Activated CD8-positive, alpha-beta memory T cell treated with anti-CD3 and anti-CD28 coated beads, Interleukin-2, amount 50 U/mL, for 4 hours (primary cell): ENCODE measurements at places on chromosomes 6 and 20.
A peak's percentile ranks its signal among the peaks of the same experiment; 100 is the strongest.

GRCh38 chr6:22067671-22068070, 229.2 kb downstream of the PRL start:
- no peak for DNase-seq

DNA sequence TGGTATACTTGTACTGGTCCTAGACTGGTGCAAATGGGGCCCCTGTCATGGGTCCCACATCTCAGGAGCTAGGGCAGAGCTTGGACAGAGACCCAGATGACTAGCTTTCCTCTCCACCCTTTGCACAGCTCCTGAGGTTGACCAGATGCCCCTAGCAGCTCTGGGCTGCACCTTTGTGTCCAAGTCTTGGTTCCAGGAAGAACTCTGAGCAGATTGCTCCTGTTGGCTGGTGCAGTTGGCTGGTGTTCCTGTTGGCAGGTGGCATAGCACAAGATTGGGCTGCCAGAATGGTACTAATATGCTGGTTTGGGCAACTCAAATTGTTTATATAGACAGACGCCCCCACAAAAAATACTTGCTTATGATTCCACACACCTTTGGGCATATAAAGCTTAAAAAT, 89.4 kb upstream of the EZR start:
- no peak for DNase-seq

DNA sequence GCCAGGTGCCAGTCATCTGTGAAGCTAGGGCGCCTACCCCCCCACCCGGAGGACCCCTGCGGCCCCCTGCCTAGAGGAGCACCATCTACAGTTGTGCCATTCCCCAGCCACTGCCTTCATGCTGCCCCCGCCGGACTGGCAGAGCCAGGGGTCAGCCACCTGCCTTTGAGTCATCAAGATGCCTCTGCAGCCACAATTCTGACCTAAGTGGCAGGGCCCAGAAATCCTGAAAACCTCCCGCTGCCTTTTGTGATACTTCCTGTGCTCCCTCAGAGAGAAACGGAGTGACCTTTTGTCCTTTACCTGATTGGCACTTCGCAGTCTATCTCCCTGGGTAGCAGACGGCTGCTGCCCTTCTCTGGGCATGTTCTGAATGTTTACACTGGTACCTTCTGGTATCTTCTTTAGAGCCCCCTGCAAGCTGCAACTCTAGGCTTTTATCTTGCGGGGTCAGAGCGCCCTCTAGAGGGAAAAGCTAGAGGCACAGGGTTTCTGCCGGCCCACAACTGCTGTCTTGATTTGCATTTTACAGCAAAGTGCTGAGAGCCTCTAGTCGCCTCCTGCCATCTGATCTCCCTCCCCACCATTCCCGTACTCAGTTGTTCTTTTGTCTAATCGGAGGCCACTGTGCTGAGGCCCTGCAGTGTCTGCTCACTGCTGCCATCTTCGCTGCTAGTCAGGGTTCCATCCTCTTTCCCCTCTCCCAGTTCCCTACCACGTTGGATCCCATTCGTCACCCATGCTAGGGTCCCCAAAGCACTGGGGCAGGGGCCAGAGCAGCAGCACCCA, 26.9 kb downstream of the SPATA2 start:
- DNase-seq, result peak; percentile 57

GRCh38 chr20:51525241-51526105, 17.0 kb downstream of the NFATC2 start:
- DNase-seq, result peak; percentile 53

DNA sequence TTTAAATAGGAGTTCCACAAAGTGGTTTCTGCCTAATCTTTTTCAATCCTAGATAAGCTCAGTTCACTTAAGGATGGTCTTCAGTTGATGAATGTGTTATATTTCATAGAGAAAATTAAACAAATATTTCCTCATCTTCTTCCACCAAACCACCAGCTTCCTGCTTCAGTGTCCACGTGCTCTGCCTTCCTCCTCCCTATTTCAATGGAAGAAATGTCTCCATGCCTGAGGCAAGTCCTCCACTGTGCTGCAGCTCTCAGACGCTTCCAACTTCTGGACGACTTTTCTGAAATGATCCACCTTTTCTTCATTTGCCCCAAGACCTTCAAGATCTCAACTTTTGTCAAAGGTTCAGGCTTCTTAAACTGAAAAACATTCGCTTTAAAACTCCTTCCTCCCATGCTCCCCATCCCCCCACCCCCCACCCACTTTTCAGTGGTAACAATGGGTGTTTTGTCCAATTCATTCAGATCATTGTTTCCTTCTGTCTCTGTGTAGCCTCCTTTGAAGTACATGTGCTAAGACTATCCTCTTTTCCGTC, 25.3 kb upstream of the FABP7 start:
- no peak for DNase-seq

DNA sequence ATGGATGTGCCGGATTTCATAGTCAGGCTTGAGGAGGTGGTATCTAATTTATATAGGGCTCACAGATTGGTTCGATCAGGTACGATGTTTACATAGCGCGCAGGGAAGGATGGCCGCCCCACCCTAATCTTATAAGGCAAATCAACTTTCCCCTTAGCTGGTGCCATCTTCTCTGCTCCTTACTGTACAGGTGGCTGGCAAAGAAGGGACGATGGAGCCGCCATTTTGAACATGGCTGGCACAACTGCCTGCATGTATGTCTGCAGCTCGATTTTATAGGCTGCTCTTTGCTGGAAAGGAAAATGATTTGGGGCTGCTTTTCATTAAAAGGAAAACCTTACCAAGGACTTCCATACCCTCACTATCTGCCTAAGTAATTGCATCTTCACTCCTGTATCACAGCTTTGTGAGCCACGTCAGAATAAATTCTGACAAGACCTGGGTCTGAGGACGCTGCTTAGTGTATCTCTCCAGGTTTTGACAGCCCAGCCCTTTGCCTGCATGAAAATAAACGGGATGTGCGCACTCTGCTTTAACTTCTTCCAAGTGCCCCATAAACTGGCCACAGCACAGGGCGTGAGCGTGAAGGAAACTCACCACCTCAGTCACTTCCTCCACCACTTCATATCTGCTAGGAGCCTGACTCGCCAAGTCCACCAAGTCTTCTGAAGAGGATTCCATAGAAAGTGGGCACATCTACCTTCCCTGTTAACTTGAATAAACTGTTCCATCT, 109.4 kb upstream of the ARMC2 start:
- no peak for DNase-seq

GRCh38 chr6:158032354-158032733, 50.7 kb downstream of the SYNJ2 start:
- no peak for DNase-seq

DNA sequence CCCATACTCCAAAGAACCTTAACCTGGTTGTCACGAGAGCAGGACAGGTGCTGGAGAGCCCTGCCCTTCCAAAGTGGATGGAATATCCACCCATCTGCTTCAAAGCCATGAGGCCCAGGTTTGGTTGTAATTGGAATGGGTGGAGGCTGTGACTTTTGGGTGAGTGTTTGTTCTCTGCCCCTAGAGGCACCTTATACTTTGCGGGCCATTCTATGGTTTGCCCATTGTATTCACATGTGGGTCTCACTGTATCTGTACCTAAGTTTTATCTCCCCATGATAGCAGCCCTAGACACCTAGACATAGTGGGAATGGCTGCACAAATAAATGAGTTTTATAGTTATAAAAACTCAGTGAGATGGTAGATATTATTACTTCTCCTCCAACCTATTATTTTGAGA, 67.1 kb upstream of the NAA20 start:
- no peak for DNase-seq

DNA sequence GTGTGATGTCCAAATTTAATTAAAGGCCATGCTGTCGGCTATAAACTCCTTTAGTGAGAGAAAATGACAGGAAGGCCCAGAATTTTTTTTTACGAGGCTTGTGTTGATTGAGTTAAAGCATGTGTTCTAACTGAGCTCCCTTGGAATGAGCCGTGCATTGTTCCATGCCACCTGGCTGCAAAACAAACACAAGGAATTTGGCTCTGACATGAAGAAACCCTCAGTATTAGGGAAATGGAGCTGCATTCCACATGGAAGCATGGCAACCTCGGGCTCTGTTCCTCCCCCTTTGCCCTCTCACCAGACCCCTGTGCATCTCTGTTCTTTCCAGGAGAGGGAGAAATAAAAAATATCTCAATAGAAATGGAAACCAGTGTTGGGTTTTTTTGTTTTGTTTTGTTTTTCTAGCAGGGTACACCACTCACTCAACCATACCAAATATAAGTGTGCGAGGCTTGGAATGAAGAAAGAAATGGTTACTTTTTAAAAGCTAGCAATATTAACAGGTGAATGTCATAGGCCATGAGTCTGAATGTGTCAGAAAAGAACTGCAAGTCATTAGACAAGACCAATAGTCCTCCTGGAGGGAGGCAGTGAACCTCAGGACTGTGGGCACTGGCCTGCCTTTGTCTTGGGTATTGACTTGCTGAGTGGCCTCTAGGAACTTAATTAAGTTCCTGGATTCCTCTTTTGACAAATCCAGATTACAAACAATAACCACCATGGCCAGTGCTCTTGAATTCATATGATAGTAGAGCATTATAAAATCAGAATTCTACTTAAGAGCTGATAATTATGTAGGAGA, 935.1 kb downstream of the KIF16B start:
- no peak for DNase-seq

DNA sequence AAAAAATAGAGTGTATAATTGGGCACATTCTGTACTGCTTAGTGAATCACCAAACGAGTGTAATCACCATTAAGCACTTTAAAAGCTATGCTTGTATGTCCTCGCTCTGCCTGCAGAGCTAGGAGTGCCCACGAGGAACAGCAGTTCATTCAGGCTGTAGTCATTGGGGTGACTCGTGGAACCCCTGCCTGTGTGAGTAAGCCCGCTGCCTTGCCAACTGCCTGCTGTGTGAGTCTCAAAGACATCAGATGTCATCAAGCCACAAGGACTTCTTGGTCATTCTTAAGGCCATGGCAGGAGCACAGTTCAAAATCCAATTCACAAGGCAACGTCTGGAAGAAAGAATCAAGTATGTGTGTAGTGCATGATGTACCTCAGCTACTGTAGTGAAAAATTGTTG, 60.4 kb downstream of the FOXO3 start:
- DNase-seq, result peak; percentile 36

DNA sequence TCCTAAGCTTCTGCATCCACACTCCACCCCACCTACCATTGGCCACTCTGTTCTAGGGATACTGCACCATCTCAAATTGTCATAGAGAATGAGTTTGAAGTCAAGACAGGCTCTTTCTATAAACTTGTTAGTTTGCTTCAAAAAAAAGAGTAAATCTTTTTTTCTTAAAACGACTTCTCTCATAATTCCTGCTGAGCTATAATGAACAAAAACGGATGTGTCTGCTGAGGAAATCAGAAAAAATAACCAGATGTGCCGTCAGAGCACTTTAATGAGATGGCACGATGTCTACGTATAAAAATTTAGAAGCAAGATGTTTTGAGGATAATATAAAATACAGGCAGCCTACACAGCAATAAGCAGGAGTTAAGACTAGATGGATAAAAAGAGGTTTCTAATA, 24.0 kb upstream of the DDO start:
- DNase-seq, result no peak

- no peak for DNase-seq
These were observed 8.1 kb upstream of the DDR1 start for GRCh38 chr6:30876039-30876730.

DNA sequence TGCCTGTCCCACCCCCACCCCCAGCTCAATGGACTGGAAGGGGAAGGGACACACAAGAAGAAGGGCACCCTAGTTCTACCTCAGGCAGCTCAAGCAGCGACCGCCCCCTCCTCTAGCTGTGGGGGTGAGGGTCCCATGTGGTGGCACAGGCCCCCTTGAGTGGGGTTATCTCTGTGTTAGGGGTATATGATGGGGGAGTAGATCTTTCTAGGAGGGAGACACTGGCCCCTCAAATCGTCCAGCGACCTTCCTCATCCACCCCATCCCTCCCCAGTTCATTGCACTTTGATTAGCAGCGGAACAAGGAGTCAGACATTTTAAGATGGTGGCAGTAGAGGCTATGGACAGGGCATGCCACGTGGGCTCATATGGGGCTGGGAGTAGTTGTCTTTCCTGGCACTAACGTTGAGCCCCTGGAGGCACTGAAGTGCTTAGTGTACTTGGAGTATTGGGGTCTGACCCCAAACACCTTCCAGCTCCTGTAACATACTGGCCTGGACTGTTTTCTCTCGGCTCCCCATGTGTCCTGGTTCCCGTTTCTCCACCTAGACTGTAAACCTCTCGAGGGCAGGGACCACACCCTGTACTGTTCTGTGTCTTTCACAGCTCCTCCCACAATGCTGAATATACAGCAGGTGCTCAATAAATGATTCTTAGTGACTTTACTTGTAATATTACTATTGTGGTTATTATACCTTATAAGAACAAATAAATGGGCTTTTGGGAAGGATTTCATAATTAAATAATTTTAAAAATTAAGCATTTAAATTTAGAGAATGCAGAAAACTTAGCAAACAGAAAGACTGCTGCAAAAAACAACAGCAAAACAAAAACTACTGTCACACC, 8.4 kb downstream of the CDKN1A start:
- DNase-seq, result no peak

GRCh38 chr6:152636021-152636608, 1.0 kb downstream of the SYNE1 start:
- DNase-seq, result no peak

DNA sequence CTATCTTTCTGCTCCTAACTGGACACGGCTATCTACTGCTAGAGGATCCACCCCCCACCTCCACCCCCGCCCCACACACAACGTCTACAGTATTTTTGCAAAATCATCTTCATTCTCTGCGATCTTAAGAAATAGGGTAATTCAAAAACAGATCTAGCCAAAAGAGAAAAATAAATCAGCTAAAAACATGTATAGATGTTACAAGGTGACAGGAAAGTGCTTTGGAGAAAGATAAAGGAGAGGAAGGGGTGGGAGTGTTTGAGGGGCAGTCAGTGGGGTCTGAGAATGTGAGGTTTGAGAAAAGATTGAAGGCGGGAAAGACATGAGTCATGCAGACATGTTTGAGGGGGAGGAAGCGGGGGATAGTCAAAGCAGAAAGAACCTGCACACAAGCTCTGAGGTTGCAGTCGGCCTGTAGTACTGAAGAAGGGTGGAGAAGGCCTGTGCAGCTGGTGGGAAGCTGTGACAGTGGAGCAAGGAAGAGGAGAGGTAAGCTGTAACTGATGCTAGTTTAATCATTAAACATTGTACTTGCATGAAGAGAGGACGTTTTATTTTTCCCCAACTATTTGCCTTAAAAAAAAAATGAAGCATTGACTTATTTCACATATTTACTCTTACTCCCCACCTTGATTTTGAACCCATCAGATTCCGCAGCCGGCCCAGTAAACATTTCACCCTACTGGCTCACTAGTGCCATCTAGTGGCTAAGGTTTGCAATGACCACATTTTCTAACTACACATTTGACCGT, 332.6 kb downstream of the ADGRB3 start:
- peak; percentile 17 for DNase-seq
